ENCODE measurements at places on chromosomes 1 and 21.

DNA sequence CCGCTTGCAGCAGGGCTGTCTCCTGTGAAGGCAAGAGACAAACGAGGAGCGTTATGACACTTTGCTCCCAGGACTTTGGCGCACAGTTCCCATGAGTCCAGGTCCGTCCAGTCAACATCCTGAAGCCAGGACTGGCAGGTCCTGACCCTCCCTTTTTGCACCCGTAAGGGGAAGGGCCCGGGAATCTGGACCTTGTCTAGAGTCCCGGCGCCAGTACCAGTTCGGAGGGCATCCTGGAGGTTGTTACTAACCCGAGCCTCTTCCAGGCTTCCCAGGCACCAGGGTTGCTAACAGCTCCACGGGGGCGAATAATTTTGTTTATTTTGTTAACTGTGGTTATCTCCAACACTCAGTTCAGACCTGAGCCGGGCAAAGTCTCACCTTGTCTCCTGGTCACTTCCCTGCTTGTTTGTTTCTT lies 682 bp upstream of the RWDD3 start:
- no peak for DNase-seq

GRCh38 chr1:49102752-49103151 lies 326.1 kb upstream of the BEND5 start:
- no peak for DNase-seq

DNA sequence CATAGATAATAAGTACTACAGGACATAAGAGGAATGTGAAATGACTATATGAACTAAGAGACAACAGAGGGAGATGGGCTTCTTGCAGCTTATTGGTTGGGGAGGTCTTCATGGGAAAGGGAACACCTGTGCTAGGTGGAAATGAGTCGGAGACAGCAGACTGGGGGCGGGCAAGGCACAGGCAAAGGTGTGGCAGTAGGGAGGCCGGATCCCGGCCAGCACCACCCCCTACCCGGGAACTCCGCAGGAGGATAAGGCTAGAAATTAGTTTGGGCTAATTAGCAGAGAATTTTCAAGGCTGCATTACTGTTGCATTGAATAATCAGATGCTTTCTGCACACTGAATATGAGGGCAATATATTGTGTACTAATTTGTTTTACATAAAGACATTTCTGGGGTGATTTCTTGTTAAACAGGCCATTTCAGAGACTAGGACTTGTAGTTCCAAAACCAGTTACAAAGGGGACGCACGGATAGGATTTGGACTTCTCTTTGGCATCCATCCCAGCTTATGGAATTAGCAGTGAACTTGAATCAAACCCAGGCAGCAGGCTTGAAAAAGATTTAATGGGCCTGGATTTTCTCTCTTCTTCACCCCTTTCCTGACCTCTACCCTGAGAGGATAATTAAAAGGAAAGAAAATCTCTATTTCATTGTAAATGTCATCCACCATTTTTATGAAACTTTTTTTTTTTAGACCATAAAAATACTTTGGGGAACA lies 2.2 kb upstream of the HUNK start:
- DNase-seq, result no peak

DNA sequence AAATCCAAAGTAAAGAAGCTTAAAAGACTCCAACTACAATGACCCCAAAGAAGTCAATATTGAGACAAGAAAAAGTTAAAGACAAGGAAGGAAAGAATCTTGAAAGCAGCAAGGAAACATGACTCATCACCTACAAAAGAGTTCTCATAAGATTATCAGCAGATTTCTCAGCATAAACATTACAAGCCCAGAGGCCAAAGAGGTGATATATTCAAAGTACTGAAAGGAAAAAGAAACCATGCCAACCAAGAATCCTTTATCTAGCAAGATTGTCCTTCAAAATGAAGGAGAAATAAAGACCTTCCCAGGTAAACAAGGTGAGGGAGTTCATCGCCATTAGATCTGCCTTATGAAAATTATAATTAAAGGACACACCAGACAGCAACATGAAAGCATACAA lies 49.8 kb downstream of the CSMD2 start:
- DNase-seq, result no peak

DNA sequence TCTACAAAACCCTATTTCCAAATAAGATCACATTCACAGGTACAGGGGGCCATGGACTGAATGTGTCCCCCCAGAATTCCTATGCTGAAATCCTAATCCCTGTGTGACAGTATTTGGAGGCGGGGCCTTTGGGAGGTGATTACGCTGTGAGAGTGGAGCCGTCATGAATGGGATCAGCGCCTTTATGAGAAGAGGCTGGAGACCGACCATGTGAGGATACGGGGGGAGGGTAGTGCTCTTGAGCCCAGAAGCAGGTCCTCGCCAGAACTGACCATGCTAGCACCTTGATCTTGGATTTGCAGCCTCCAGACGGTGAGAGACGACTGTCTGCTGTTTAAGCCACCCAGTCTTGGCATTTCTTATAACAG lies 23.8 kb upstream of the KIF26B start:
- DNase-seq, result no peak

DNA sequence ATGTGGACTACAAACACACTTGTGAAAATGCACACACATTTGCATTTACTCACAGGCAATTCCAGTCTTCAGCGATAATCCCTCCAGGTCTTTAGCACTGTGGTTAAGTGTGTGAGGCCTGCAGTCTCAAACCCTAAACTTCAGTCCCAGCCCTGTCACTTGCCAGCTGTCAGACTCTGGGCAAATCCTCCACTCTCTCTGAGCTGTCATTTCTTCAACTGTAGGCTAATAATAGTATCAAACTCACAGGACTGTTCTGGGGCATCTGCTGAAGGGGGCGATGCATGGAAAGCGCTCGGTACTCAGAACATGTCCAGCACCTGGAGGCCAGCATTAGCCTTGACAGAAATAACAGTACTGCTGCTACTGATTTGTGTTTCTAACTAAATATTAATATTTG lies 48.2 kb downstream of the NEK2 start:
- no peak for DNase-seq

DNA sequence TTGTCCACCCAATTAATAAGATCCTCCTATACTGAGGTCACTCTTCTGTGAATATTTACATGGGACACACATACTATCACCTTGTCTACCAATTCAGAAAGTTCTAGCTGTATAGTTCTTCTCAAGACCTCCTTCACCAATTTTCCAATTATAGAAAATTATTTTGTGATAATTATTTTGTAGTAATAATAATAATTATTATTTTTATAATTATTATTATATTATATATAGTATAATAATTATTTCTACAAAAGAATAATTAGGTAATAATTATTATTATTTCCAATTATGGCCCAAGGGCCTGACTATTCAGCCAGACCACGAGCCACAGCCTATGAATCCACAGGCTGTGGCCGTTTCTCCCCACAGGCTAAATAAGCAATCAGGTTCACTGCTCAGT lies 164.1 kb upstream of the IGSF21 start:
- DNase-seq, result no peak

DNA sequence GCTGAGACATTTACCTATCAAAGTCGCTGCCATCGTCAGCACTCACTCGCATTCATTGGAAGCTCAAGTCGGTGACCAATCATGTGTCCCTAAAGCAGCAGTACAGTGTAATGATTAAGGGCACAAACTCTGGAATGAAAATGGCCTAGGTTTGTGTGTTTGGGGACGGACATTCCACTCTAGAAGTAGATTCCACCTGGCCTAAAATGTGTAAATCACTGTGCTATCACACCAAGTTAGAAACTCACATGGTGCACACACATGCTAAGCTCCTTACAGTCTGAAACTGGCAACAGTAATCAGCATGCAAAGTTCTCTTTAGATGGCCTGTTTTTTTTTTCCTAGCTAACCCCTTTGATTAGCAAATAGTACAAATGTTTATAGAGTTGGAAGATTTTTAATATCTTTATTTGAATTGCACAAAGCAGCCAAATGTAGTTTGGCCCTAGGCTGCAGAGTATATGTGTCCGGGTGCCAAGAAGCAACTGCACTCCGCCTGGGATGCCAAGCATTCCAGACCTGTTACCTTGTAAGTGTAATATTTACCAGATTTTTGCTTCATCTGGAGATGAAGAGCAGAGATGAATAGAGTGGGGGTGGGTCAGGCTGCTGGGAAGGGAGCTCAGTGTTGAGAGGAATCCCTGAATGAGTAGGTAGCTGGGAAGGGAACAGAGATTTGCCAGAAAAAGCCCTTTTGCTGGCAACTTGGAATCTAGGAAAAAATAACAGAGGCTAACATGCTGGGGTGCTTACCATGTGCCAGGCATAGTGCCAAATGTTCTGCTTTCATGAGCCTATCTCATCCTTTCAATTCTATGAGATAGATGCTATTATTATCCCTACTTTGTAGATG lies 35.2 kb downstream of the TGFB2 start:
- no peak for DNase-seq

DNA sequence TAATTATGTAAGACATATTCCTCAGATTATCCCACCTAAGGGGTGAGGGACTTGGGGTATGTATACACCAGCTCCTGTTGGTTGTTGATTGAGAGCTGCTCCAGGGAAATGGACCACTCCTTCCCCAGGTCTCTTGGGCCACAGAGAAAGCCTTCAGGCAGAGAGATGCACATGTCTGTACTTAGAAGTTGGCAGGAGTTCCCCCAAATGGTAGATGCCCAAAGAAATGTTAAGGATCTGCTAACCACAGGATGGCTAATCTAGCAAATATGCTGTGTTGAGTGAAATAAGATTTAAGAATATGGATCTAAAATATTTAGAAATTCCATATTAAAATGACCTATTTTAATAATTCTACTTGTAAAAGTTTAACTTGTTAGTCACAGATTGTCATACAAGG lies 100.8 kb upstream of the DNAH14 start:
- DNase-seq, result no peak

Measured in stimulated activated CD4-positive, alpha-beta T cell treated with anti-CD3 and anti-CD28 coated beads, Interleukin-4, amount 100 ng/mL, for 48 hours (primary cell).